Keratinocyte (primary cell): ENCODE measurements at places on chromosomes 13 and 19.

DNA sequence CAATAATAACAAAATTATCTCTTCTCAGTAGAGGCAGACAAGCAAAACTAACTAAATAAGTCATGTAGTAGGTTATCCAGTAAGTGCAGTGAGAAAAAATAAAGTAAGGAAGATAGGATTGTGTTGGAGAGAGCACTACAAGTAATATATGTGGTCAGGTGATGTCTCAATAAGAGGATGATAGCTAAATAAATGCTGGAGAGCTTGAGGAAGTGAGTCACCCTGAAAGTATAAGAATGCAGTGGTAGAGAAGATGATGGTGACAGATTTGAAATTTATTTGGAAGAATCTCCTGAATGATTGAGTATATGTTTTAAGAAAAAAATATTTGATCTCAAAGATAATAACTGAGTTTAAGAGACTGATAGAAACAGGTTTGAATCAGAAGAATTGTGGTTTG, 152.2 kb upstream of the PRR20A start:
- DNase-seq = no peak

- no peak for DNase-seq
These were observed 29.7 kb downstream of the NAXD start for GRCh38 chr13:110644892-110645521.

DNA sequence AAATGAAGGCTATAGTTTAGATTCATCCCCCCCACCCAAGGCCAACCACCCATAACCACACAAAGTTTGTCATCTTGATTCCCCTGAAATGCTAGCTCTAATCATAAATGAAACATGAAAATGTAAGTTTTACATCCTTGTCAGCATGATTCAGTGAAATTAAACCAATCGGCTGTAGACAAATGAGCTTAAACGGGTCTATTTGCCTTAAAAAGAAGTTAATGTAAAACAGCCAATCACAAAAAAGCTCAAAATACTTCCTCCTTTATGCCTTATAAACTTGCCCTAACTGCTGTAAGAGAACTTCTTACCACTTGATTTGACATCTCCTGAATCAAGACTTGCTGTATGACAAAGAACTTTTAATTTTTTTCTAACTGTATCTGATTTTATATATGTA, 34.5 kb upstream of the MRI1 start:
- no peak for DNase-seq

DNA sequence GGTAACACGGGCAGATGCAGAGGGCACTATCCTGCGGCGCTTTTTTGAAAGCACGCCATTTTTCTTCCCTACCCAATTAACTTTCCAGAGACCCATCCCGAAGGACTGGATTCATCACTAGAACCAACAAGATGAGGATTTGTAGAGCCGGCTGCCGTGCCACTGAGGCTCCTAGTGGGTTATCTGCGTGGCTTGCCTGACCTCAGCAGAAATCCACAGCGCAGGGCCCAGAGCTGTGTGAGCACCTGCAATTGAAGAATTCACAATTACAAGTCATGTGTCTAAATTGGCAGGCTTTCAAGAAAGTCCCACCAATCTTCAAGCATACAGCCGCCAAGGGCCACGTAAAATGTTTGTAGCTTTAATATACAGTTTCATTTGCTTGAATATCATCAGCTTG, 75.5 kb downstream of the ALOX5AP start:
- no peak for DNase-seq

DNA sequence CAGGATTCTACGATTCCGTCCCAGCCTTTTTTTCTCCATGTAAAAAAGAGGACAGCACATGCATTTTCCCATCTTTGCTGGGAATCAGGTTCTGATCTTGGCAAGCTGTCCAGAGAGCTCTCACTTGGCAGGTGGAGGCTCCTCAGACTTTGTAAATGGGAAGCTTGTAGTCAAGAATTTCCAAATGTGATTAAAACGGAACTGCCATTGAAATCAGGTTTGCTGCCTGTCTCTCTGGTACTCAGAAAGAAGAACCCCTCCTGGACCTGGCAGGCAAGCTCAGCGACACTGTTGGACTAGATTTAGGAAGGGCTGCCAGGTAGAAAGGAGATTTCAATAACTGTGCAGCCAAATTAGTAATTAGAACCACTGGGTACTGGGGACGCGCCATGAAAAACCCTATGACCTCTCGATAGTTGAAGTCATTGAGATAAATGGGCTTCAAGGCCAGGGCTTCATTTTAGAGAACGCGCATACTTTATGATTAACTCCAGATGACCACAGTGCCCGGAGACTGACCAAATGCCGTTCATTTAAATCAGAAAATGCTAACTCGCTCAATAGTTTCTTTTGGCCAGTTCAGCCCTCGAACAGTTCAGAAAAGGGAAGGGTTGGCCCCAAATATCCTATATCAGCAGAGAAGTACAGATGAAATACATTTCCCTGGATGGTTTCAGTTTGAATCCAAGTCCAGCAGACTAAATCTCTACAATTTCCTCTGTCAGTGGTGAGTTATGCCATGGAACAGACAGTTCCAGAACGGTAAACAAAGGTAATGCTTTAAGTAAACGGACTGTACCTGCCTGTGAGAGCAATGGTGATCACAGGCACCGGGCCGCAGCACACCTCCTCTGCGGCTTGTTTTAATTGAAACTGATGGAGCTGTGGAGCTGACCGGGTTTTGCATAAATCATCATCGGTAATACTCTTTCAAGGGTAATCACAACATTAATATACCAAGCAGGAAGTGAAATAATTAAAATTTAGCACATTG, 517.4 kb downstream of the RFC3 start:
- DNase-seq = no peak

DNA sequence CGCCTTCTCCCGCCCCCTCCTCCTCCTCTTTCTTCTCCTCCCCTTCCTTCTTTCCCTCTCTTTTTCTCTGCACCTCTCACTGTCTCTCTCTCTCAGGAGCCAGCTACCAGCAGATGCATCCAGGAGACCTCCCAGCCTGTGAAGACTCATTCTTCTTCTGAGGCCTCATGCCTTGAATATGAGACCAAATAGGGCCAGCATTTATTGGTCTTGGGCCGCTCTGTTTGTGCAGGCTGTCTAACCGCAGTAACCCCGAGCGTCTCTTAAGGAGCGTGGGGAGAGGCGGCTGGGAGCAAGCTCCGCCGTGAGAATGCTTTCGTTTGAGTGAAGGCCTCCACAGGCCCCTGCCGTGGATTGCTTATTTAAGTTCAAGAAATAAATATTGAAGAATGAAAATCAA, 167.0 kb downstream of the NUFIP1 start:
- DNase-seq = no peak

DNA sequence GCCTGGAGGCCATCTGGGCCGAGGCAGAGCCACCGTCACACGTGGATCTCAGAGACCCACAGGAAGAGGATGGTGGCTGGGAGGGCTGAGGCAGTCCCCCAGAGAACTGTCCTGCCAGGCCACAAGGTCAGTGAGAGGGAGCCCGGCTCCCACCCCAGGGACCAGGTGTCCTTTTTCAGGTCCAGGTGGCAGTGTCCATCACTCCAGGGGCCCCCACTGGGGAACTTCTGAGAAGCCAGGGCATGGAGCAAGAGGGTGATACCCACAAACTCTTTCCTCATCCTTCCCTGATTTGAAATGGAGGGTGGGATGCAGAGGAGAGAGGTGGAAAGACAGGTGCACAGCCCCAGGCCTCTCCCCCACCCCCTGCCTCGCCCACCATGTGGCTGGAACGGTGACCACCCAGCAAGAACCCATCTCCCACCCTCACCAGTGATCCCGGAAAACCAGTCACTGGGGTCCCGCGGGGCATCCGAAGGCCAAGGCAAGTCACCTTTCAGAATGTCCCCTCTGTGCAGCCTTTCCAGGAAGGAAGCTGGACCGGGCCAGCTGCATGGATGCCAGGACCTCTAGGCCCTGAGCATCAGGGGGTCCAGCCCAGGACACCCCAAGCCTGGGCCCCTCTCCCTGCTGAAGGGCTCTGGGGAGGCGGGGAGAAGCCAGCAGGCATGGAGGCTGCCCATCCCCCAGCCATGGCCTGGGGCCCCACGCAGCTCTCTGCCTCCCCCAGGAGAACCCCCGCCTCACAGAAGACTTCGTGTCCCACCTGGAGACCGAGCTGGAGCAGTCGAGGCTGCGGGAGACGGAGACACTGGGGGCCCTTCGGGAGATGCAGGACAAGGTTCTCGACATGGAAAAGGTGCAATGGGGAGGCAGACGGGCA, 14.1 kb downstream of the PRR36 start:
- DNase-seq = no peak

- no peak for DNase-seq
These were observed 15.1 kb upstream of the ZNF507 start for GRCh38 chr19:32330213-32330857.

GRCh38 chr13:107006661-107007060, 438.7 kb upstream of the ARGLU1 start:
- no peak for DNase-seq

GRCh38 chr13:111923991-111924677, 142.8 kb upstream of the SOX1 start:
- DNase-seq = no peak

DNA sequence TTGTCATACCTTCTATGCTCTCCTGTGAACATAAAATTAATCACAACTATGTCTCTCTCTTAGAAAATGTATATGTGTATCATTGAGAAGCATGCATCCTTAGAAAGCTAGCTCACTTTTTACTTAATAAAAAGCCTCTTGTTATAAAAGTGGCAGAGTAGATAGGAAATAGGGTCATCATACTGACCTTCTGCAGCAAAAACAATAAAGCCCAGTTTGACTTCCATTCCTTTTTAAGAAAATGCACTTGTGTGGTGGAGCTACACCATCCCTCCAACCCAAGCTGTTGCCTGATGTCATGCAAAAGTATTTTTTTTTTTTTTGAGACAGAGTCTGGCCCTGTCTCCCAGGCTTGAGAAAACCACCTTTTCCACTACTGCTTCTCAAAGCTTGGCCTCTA, 393.3 kb downstream of the LIG4 start:
- DNase-seq = no peak

GRCh38 chr13:49840266-49840665, 47.8 kb upstream of the KPNA3 start:
- no peak for DNase-seq

DNA sequence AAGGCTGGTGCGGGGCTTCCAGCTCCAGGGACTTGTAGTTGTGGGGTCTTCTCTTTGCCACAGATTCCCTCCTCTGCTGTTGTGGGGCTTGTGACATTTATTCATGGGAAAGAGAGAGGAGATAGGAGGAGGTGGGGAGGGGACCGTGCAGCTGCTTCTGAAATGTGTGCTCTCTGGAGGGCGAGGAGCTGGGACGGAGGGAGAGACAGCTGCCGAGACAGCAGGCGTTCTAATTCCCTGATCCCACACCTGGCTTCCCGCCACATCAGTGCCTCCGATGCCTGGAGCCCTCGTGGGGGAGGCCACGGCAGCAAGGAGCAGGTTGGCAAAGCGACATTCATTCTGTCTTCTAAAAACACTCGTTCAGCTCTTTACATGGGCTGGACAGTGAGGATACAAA, 164.4 kb downstream of the USP12 start:
- DNase-seq = no peak

DNA sequence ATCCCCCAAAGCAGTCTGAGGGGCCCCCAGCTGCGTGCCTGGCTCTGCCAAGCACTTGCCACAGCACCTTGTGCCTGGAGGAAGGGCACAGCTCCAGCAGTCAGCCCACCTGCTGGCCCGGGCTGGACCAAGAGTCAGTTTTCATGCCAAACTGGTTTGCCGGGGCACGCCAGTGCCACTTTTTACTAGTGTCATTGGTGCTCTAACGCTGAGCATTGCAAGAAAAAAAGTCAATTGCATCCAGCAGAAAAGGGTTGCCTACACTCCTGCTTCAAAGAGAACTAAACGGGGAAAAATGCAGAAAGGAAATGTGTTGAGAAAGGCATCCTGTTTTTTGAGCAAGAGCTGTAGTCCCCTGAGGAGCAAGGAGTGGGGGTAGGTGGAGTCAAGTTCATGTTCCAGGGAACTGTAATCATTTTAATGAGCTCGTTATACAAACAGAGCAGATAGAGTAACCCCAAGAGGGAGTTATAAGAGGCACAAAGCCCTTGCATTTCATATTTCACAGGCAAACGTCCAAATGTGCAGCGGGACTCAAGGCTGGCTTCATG, 68.4 kb downstream of the F2RL3 start:
- no peak for DNase-seq

GRCh38 chr19:28134311-28134710, 1078.6 kb downstream of the UQCRFS1 start:
- no peak for DNase-seq

GRCh38 chr13:80195649-80196048, 145.3 kb downstream of the SPRY2 start:
- DNase-seq = no peak

DNA sequence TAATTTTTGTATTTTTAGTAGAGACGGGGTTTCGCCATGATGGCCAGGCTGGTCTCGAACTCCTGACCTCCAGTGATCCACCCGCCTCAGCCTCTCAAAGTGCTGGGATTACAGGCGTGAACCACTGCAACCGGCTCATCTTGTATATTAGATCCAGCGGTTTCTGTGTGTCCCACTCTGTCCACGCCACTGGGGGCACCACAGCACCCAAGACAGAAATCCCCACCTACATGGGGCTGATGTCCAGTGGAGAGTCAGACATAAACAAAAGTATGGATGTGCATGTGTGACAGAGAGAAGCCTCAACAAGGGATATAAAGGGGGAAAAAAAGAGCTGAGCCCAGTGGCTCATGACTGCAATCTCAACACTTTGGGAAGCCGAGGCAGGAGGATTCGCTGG, 65.8 kb upstream of the ADGRE5 start:
- no peak for DNase-seq

DNA sequence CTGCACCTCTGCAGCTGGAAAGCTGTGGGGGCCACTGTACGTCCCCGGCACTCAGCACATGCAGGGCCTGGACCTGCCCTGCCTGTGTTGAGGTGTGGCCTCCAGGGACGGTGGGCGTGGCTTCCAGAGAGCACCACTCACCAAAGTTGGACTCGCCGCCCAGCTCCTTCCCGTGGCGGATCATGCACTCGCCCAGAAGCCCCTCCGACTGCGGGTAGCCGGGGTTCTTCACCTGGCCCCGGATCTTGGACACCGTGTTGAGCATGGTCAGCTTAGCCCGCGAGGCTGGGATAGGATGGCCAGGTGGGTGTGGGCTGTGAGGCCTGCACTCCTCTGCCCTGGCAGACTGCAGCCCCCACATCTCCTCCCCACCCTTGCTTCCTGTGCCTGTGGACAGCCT, 22.0 kb downstream of the MPND start:
- DNase-seq = no peak

DNA sequence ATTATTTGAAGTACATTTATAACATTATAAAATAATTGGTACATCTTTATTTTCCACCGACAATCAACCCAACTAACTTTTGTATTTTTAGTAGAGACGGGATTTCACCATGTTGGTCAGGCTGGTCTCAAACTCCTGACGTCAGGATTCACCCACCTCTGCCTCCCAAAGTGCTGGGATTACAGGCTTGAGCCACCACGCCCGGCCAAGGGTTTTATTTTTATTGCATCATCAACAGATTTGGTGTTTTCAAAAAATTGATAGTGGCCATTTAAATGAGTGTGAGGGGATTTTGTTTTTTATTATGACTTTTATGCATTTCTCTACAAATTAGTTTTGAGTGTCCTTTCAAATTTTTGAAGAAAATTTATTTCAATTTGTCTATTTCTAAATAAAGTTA, 10.6 kb downstream of the ZNF726 start:
- no peak for DNase-seq

GRCh38 chr13:111954661-111955411, 112.1 kb upstream of the SOX1 start:
- DNase-seq = no peak
